H1 (cell line): ENCODE measurements at places on chromosomes 11 and 22. TPM values are rescaled to one million over a fixed set of nuclear protein-coding genes. Genes with fewer than 3 reads are reported as not detected.

The FGF19 gene
- total RNA-seq = 14.8 and 15.4 TPM in 2 replicates

The RAB39A gene
- total RNA-seq = 17.9 and 19.1 TPM in 2 replicates

GRCh38 chr11:1760351-1761109 lies 3.2 kb downstream of the CTSD start:
- no peak for DNase-seq

The PHETA2 gene
- 7.4 and 8.0 TPM in 2 replicates for total RNA-seq

- no peak for DNase-seq
These were observed 34.6 kb downstream of the FLRT1 start for GRCh38 chr11:64070314-64070681.

The TCIRG1 gene
- 25.3 and 25.7 TPM in 2 replicates for total RNA-seq

DNA sequence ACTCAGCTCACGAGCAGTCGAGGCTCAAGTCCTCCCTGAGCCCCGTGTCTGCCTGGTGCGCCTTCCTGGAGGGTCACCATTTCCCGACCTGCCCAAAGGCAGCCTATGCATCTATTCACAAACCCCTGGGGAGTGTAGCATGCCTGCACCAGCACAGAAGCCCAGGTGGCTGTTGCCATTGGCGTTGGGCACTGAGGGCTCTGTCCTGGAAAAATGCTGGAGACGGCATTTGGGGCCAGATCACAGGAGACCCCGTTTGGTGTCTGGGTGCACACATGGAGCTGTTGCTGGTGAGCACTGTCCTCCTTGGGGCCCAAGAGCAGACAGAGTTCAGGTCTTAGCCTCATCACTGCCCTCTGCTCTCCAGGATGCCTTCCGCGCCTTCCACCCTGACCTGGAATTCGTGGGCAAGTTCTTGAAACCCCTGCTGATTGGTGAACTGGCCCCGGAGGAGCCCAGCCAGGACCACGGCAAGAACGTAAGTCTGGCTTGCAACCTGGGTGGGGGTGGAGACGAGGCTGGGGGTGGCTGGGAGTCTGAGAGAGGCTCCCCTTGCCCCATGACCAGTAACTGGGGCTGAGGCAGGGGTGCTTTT lies 9.4 kb downstream of the FADS2 start:
- no peak for DNase-seq

DNA sequence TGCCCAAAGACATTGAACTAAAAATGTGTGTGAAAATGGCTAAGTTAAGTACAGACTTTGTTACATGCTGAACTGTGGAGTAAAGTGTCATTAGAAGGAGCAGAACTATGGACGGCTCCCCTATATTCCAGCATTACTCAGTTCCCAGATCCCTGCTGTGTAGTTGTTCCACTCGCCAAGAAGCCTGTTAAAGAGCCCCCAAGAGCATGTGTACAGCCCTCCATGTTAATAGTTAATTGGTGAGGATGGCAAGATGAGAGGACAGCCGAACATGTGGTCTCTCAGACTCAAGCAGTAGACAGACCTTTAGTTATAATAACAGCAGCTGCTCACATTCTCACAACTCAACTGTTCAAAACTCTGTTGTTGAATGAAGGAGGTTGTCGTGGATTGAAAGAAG lies 127.4 kb downstream of the ELP4 start:
- no peak for DNase-seq

GRCh38 chr11:119905162-119905561 lies 176.2 kb upstream of the NECTIN1 start:
- no peak for DNase-seq

GRCh38 chr22:46754110-46754799 lies 8.2 kb upstream of the TBC1D22A start:
- no peak for DNase-seq
